ENCODE measurements at places on chromosomes 6 and 20. TPM values are rescaled to one million over a fixed set of nuclear protein-coding genes. Genes with fewer than 3 reads are reported as not detected.

RIPOR2 gene
- 2.1 TPM for total RNA-seq

ADGRF4 gene
- total RNA-seq, result 2.3 TPM

ABCC10 gene
- 46.5 TPM for total RNA-seq

SCRT2 gene
- not detected for total RNA-seq

TUBB2B gene
- 37.8 TPM for total RNA-seq

TMC2 gene
- not detected for total RNA-seq

TRIM10 gene
- total RNA-seq, result 0.17 TPM

LRRC1 gene
- 28.9 TPM for total RNA-seq

ADTRP gene
- 1.4 TPM for total RNA-seq

PSORS1C2 gene
- not detected for total RNA-seq

CLPSL1 gene
- not detected for total RNA-seq

SLC35D3 gene
- total RNA-seq, result 0.41 TPM

LCA5 gene
- total RNA-seq, result 11.3 TPM

EYS gene
- 3.0 TPM for total RNA-seq

POM121L2 gene
- total RNA-seq, result 0.10 TPM

ALDH8A1 gene
- 0.46 TPM for total RNA-seq

BTBD9 gene
- 14.9 TPM for total RNA-seq

CTAGE9 gene
- total RNA-seq, result not detected

TGM3 gene
- total RNA-seq, result 1.5 TPM

PHACTR1 gene
- total RNA-seq, result 6.6 TPM

SLC29A1 gene
- 33.6 TPM for total RNA-seq

ZNF318 gene
- 13.3 TPM for total RNA-seq

PRDM1 gene
- 15.5 TPM for total RNA-seq

ZSCAN31 gene
- total RNA-seq, result 6.2 TPM

SAPCD1 gene
- total RNA-seq, result 8.9 TPM

GPANK1 gene
- total RNA-seq, result 20.2 TPM

CPNE1 gene
- total RNA-seq, result 115 TPM

NRN1 gene
- total RNA-seq, result 6.3 TPM

TRIM15 gene
- 1.4 TPM for total RNA-seq

VGLL2 gene
- 3.0 TPM for total RNA-seq

IRF4 gene
- not detected for total RNA-seq

HTR1B gene
- total RNA-seq, result 1.9 TPM

Data from type B pancreatic cell (in vitro differentiated cells).